ENCODE measurements at places on chromosomes 1 and 21.
A peak's percentile ranks its signal among the peaks of the same experiment; 100 is the strongest.

DNA sequence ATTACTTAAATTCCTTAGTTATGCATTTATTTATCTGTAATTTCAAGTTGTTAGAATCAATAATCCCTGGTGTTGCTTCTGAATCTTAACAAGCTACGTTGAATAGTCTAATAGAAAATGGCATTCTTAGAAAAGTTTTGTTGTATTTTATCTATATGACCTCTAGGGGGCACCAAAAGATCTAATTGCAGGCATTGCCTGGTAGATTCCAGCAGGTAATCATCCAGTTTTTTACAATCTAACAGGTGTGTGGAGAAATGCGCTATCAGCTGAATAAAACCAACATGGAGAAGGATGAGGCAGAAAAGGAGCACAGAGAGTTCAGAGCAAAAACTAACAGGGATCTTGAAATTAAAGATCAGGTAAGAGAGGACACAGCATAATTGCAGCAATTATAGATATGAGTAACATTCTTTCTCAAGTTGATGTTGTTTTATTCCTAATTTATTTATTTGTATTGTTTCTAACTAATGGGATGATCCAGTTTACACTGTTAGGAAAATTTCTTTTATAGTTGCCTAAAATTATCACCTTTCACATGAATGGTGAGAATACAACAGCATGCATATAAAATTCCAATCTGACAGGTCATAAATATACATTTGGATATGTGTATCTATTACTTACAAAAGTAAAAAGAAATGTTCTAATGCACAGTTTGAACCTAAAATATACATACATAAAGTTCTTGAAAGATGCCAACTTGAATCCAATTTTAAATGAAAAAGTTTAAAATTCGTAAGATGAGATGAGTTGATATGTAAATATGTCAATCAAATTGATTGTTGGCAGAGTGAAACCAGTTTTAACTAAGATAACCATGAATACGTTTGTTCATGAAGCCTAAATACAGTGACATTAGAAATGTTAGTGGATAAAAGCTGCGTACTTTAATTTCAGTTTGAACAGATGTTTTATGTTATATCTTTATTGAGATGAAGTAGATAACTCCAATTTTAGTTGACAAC lies 88.4 kb downstream of the SDCCAG8 start:
- DNase-seq = no peak

- DNase-seq = no peak
Measured at GRCh38 chr1:63046539-63046938, 262.6 kb downstream of the ATG4C start.

DNA sequence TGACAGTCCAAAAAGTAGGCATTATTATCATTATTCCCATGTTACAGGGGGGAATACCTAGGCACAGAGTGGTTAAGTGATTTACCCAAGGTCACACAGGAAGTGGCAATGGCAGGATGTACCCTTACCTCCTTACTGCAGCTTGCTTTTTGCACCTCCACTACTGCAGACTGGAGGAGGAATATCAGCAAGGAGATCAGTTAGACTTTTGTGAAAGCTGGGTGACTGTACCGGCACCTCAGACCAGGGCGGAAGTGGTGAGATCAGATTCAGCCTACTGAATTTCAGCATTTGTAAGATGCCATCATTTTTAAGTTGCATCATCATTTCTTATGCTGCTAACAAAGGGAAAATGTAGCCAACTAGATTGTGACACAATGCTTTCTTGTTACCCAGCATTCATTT lies 4.5 kb downstream of the ADARB1 start:
- DNase-seq = peak; percentile 77

GRCh38 chr21:36706951-36707762 lies 8.2 kb downstream of the SIM2 start:
- no peak for DNase-seq

DNA sequence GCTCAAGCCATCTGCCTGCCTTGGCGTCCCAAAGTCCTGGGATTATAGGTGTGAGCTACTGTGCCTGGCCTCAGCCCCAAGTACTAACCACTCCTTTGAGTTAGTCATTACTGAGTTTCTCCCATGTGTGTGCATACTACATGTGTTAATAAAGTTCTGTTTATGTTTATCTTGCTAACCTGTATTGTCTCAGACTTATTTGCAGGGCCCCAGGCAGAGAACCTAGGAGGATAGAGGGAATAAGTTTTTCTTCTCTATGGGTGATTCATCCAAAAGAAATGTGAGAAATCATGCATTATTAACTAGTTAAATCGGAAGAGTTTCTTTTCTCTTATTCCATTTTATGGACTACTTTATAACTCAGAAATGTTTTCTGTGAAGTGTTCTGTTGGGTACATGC lies 203.9 kb upstream of the CACYBP start:
- DNase-seq = no peak

- no peak for DNase-seq
Measured at GRCh38 chr1:54767526-54767925, 3.2 kb upstream of the PARS2 start.

DNA sequence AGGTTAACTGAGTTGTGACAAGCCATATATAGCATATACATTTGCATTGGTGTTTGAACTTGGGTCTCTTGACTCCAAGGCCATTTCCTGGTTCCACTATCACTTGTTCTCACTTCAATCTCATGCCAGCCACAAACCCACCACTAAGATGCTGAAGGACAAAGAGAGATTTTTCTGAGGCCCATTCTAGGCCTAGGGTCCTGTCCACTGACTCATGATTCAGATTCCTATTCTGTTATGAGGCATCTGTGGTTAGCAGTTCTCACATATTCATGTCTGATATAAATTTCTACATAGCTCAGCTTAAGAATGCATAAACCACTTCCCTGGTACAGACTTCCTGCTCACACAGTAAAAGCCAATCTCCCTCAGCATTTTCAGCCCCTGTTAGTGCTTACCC lies 326.1 kb upstream of the BEND5 start:
- DNase-seq = no peak

DNA sequence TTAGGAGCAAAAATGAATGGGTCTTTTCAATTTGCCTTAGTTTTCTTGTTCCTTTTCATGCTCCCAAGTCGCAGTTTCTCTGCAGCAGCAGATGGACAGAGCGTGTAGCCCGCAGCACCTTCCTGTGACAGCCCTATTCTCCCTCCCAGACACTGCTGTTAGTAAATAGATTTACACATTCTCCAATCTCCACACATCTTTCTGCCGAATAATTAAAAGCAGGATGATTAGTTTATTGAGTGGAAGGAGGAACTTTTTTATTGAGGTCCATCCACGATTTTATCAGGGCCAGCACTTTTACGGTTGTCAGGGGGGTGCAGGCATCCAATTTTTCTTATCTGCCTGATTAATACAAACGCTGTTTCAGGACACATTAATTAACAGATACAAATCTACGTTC lies 98.2 kb upstream of the USH2A start:
- no peak for DNase-seq

GRCh38 chr1:196387766-196388165 lies 220.5 kb downstream of the KCNT2 start:
- DNase-seq = no peak

DNA sequence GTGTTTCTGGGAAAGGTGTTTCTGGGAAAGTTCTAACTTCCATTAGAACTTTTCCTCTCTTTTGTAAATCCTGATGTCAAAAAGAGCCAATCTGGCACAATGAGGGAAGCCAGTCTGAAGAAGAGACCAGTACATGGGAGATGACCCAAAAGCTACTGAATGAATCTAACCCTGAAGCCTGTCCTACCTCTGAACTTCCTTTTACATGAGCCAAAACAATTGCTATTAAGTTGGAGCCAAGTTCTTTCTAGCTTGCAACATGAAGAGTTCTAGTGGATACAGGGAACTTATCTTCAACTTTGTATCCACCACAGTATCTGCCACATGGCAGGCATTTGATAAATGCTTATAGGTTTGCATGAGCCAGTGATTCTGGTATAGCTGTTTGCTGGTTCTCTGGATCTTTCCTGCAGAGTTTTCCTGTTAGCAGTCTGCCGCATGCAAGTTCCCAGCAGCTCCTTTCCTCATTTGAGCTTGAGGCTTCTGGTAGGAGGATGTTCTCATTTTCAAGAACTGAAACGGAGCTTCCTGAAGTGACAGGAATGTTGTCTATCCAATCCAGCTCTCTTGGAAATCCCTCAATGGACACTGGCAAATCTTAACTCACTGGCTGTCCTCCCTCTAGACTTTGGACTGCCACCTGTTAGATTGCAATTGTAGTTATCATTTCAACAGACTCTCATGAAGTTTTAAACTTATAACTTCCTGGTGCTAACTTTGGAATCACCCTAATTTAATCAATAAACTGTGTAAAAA lies 73.1 kb upstream of the LPGAT1 start:
- no peak for DNase-seq

DNA sequence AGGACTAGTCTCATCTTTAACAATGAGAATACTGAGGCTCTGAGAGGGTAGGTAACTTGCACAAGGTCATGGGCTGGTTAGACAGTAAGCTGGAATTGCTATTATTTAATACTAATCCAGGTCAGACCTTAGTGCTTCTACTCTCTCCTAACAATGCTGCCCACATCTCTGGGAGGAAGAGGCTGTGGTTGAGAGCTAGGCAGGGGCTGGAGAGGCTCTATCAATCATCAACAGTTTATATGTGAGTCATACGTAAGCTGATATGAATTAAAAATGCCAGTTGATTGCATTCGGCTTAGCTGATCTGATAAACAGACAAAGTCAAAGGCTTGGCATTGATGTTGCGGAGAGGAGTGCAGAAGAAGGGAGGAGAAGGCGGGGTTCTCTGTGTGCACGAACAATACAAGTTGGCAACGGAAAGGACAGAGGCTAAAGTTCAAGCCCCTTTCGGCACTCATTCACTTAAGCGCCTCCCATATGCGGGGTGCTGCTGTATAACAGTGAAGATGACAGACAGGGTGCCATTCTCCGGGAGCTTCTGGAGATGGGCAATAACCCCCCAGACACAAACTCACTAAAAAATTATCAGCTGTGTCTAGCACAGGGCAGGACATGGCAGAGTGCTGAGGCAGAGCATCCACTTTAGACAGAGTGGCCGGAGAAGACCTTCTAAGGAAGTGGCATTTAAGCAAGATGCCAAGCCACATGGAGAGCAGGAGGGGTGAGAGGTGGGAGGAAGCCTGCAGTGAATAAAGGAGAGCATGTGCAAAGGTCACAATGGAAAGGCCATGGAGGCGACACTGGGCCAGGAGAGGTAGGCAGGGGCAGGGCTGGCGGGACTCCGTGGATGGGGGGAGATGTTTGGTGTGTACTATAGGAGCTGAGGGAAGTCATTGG lies 195.2 kb downstream of the ZSCAN20 start:
- DNase-seq = no peak

- DNase-seq = no peak
Measured at GRCh38 chr1:63674238-63674864, 81.1 kb downstream of the PGM1 start.

GRCh38 chr1:74375376-74375775 lies 137.0 kb downstream of the LRRC53 start:
- DNase-seq = no peak

GRCh38 chr1:224196813-224197600 lies 14.0 kb downstream of the DEGS1 start:
- no peak for DNase-seq

- peak; percentile 13 for DNase-seq
Measured at GRCh38 chr21:32257962-32258785, 20.7 kb downstream of the MIS18A start.

- DNase-seq = no peak
Measured at GRCh38 chr1:44471911-44472453, 66.9 kb downstream of the RNF220 start.

DNA sequence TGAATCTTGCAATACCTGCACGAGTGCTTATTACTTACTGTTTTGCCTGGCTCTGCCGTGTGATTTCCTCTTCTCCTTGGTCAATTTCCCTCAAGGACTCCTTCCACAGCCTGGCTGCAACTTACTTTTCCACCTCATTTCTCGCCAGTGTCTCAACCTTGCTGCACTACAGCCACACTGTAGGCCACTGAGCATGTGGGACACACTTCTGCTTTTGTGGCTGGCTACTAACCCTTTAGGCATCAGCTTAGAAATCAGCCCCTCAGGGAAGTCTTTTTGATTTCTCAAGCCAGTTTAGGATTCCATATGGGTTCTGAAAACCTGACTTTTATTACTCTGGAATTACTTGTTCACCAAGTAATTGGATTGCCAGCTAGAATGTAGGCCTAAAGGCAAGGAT lies 5.2 kb upstream of the DMRTB1 start:
- no peak for DNase-seq

DNA sequence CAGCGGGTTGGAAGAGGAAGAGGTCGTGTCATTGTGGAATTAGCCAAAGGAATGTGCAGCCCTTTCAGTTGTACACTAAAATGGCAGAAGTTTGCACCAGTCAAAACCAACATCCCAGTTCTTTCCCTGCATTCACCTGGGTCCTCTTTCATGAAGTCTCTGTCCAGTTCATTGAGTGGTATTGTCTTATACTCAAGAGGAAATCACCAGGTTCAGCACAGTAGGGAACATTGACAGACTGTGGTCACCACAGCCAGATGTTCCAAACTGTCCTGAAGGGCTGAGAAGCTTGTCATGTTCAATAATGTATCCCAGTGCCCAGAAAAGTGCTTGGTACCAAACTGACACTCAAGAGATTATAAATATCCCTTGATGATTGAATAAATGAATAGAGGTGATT lies 131.6 kb downstream of the GLUL start:
- no peak for DNase-seq

DNA sequence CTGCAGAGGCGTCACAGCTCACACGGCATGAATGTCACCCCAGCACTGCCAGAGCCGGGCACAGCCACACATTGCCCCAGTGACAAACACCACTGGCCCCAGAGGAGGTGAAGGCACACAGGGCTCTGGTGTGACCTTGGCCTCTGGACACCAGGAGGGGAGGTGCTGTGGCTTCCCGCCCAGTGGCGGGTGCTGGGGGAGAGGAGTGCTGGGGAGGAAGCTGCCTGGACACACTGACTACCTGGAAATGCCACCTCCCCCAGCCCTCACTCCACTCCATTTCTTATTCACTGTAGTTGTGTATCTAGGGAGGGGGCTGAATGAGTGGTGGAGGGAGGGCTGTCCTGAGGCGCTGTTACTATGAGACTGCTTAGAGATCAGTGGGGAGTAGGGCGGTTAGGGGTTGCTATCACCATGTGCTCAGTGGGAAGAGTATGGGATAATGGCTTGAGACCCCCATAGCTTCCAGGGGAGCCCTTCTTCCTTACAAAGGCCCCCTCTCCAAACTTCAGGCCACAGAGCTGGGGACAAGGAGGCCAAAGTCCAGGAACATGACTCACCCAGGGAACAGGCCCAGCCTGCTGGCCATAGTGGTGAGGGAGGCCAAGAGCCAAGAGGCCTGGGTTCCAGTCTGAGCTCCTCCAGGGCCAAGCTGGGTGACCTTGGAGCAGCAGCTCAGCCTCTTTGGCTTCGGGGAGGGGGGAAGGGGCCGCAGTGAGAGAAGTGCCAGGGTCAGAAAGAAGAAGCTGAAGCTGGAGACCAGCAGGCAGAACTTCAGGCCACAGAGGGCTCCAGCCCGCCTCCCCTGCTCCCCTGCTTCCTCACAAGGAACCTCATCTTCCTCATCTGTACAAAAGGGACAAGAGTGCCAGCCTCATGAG lies 40.1 kb downstream of the AHDC1 start:
- no peak for DNase-seq
